ENCODE measurements at places on chromosomes 11 and 22.

DNA sequence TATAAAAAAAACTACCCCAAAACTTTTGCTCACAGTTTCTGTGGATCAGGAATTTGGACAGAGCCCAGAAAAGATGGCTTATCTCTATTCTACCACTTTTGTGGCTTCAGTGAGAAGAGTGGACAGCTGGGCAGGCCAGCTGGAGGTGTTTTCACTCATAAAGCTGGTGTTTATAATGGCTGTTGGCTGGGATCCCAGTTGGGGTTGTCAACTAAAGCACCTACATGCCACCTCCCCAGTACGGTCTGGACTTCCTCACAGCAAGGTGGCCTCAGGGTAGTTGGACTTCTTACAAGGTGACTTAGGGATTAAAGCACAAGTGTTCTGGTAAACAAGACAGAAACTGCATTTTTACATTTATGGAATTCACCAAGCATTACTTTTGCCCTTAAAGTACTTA is 171.0 kb downstream of the NELL1 start:
- no peak for DNase-seq

- DNase-seq, result no peak
Observed at GRCh38 chr22:47851586-47851985, 1089.1 kb downstream of the TBC1D22A start.

GRCh38 chr11:98862169-98862568 is 158.6 kb upstream of the CNTN5 start:
- DNase-seq, result no peak

GRCh38 chr11:18676803-18677202 is 21.8 kb upstream of the TMEM86A start:
- DNase-seq, result no peak

GRCh38 chr22:22406445-22407027 is 102.0 kb downstream of the ZNF280B start:
- no peak for DNase-seq

- DNase-seq, result no peak
Observed at GRCh38 chr22:27194096-27194748, 536.8 kb downstream of the MIAT start.

- DNase-seq, result no peak
Observed at GRCh38 chr11:131219646-131220045, 150.8 kb upstream of the NTM start.

DNA sequence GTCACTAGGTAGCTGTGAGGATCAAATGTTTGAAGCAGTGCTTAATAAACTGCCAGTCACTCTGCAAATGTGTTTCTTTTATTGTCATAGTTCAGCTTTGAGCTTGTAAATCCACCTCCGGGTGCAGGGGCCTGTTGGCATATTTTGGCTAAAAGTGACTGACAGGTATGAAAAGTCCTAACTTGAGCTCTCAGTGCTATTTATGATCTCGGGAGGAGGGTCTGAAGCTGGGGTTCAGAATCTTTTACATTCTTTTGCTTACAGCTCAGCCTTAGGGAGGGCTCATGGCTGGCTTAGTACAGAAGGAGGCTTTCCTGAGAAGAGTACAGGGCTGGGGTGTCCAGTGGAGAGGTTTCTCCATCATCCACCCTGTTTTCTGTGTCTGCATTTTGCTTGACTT is 1.5 kb downstream of the ASPHD2 start:
- no peak for DNase-seq

DNA sequence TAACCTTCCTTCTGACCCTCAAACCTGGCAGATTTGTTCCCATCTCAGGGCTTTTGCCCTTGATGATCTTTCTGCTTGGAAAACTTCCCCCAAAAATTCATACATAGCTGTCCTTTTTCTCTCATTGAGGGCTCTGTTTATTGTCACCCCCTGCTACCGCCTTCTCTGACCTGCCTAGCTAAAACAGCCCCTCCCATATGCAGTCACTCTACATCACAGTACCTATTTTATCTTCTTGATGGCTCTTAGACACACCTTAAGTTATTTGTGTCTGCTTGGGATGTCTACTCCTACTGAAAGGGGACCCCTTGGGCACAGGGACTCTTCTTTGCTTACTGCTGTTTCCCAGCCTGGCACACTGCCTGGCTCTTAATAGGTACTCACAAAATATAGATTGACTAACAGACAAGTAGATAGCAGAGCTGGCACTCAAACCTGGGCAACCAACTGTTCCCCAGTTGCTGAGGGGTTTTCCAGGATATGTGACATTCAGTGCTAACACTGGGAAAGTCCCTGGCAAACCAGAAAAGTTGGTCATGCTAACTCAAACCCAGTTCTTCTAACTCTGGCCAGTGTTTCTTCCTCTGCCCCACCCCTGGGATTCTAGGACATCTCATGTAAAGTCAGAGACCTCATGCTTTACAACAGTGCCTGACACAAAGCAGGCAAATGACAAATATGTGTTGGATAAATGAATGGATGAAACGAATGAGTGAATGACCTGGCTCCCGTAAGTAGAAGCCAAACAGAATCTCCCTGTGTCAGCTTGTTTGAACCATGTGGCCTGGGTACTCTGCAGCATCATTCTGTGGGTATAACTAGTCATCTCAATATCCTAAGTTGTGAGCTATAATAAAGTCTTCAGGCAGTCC is 19.8 kb upstream of the FJX1 start:
- no peak for DNase-seq

GRCh38 chr11:65559535-65559934 is 1.4 kb upstream of the LTBP3 start:
- no peak for DNase-seq

GRCh38 chr11:92946707-92947106 is 22.7 kb upstream of the MTNR1B start:
- DNase-seq, result no peak

- DNase-seq, result no peak
Observed at GRCh38 chr11:30381879-30382278, 59.0 kb downstream of the ARL14EP start.

GRCh38 chr11:11107076-11107723 is 245.8 kb downstream of the CSNK2A3 start:
- DNase-seq, result no peak

GRCh38 chr11:110720431-110721275 is 8.4 kb upstream of the ARHGAP20 start:
- no peak for DNase-seq

DNA sequence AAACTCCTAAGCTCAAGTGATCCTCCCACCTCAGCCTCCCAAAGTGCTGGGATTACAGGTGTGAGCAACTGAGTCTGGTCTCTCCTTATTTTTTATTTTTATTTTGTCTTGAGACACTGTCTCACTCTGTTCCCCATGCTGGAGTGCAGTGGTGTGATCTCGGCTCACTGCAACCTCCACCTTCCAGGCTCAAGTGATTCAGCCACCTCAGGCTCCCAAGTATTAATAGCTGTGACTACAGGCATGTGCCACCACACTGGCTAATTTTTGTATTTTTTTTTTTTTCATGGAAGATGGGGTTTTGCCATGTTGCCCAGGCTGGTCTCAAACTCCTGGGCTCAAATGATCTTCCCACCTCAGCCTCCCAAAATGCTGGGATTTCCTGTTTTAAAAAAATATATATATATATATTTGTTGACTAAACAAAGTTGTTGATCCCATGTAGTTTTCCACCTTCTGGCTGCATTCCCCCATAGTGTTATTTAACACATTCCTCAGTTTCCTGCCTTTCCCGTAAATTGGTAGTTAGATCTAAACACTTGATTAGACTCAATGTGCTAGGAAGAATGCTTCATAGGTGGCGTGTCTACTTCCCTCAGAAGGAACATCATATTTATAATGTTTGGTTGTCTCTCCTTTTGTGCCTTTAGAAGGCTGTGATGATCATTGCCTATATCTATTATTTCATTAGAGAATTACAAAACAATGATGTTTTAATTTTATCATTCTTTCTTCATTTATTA is 38.8 kb downstream of the LRRC32 start:
- DNase-seq, result no peak

DNA sequence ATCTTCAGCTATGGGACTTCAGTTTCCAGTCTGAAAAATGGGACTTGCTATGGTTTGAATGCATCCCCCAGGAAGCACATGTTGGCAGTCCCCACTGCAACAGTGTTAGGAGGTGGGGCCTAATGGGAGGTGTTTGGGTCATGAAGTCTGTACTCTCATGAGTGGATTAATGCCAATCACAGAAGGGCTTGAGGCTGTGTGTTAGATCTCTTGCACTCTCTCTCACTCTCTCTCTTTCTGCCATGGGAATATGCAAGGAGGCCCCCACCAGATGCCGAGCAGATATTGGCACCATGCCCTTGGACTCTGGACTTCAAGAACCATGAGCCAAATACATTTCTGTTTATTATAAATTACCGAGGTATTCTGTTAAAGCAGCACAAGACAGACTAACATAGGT is 7.8 kb upstream of the AP1B1 start:
- no peak for DNase-seq

GRCh38 chr11:3838504-3838903 is 2.3 kb downstream of the RHOG start:
- no peak for DNase-seq

- no peak for DNase-seq
Observed at GRCh38 chr11:13927481-13927880, 35.0 kb upstream of the SPON1 start.

DNA sequence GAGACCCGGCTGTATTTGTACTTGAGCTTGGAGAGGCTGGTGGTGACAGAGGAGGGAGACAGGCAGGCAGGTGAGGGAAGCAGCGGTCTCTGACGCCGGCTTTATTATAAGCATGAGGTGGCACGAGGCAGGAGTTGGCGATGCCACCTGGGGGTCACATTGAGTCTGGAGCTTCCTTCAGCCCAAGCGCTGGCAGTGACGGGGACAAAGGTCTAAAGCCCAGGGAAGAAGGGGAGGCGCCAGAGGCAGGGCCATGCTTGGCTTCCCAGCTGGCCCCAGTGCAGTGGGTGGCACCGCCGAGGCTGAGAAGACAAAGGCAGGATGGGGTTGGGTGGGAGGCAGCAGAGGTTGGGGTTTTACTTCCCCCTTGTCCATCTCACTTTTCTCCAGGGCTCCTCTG is 4.5 kb downstream of the FXYD2 start:
- no peak for DNase-seq

DNA sequence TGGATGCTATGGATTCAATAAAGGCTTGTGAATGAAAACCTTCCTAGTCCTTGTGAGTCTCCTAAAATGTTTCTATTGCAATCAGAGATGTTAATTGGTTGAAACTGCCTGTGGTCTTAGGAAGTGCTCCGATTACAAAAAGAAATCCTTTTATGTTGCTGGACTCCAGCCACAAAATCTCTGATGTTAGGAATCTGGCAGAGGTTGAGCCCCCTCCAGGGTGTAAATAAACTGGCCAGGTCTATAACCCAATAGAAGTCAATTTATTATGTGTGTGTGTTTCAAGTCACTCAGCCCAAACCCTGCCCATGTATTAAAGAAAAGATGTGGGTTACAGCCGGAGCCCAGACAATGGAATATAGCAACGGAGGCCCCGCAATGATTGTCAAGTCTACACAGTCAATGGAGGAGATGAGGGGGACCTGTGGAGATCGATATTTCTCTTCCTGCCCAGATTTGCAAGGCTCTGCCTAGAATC is 218.1 kb upstream of the SORL1-AS1 start:
- no peak for DNase-seq

- DNase-seq, result no peak
Observed at GRCh38 chr11:117239295-117239694, 6.8 kb downstream of the RNF214 start.

- no peak for DNase-seq
Observed at GRCh38 chr11:74949753-74950137, 679 bp downstream of the SPCS2 start.

DNA sequence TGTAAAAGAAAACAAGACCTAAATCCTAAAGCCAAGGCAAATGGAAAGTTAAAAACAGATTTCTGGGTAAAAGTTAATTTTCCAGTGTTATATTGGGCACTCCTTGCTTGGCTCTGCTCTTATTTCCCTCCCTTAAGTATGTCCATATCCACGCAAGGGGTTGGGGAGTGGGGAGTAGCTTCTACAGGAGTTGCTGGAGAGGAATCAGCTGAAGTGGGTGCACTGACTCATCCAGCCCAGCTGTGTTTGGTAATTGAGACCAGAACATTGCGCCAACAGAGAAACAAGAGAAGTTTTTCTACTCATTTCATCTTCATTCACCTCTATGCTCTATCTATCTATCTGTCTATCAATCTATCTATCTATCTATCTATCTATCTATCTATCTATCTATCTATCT is 298.4 kb upstream of the PDGFD start:
- no peak for DNase-seq

- no peak for DNase-seq
Observed at GRCh38 chr11:1546077-1546535, 26.0 kb downstream of the DUSP8 start.

DNA sequence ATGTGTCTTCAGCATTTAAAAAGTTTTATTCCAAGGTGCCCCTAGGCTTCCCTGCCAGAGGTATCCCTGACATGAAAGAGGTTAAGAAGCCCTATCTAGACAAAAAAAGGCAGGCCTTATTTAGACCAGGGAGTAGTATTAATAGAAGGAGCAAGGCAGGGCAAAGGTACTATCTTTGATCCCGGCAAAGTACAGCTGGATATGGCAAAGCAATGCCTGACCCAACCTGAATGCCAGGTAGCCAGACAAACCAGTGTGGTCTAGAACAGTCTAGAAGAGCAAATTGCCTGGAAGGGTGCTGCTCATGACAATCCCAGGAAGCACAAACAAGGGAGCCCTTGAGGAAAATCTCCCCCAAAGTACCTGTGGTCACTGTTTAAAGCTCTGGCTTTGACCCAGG is 62.6 kb upstream of the SYT13 start:
- DNase-seq, result no peak

DNA sequence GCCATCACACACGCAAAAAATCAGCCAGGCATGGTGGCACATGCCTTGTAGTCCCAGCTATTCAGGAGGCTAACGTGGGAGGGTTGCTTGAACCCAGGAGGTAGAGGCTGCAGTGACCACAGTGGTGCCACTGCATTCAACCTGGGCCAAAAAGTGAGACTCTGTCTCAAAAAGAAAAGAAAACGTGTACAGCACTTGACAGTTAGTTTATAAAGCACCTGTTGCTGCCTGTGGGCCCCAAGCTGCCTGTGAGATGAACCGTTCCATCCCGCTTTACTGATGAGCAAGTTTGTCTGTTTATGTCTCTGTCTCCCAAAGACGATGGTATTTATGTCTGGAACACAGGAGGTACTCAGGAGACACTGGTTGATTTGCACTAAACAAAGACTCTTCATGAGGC is 1.5 kb upstream of the PRR5 start:
- no peak for DNase-seq

DNA sequence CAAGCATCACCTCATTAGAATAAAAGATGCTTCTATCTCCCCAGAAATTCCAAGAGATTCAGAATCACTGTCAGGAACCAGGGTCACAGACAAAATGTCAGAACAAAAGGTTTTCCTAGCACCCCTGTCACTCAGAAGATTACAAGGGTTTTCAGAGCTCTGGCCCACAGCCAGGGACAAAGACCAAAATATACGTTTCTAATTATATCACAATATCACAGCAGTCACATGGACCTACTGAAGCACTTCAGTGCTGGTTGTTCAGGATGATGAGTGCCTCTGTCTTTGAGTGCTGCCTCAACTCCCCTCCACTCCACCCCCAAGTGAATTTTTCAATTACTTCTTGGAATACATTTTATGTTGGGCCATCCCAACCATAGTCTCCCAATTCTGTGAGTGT is 21.9 kb upstream of the RTL6 start:
- no peak for DNase-seq
